ENCODE measurements at places on chromosomes 3 and 15.

GRCh38 chr3:197746801-197747237, 2.9 kb upstream of the FYTTD1 start:
- DNase-seq: no peak

GRCh38 chr3:179921500-179921899, 115.2 kb downstream of the PEX5L start:
- no peak for DNase-seq

- no peak for DNase-seq
These were observed 398.6 kb downstream of the PYDC2 start for GRCh38 chr3:191859531-191859930.

DNA sequence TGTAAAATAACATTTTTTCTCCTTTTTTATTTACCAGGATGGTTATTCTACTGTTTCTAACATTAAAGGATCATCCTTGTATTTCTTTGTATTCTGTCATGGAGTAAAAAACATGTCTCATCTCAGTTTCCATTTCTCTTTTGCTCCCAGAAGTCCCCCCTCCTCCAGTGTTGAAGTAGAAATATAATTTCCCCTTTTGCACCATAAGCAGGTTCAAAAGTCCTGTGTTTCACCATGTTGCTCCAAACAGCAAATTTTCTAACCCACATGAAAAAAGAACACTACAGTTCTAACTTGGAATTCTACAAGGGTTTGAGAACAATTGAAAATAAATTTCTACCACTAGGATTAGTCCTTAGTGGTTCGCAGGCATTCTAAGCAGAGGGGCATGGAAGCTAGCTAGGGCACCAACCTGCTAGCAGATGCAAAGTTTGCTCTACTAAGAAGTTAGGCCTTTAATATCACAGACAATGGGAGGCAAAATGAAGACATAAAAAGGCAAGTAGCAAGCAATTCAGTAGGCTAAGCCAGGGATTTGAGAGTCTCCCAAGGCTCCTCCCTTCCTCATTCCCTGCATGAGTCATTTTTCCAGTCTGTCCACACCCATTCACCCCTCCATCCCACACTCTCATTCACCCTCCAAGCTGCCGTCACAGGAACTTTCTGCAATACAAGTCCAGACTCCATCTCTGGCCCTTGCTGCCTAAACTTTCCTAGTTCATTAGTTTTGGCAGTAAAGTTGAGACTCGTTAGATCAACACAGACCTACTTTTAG, 2.3 kb upstream of the MBNL1 start:
- DNase-seq: peak; percentile 96

GRCh38 chr3:71438904-71439303, 144.6 kb downstream of the FOXP1 start:
- no peak for DNase-seq

DNA sequence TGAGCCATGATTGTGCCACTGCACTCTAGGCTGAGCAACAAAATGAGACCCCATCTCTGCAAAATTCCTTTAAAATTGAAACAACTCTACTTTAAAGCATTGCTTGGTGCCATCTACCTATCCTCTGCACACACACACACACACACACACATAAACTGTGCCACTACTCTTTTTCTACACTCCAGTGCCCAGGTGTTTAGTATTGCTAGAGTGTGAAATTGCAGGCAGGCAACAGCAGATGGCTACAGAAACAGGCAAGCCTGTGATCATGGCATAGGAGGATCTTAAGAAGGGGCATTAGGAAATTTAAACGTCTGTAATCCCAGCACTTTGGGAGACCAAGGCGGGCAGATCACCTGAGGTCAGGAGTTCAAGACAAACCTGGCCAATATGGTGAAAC, 39.0 kb downstream of the SIDT1 start:
- no peak for DNase-seq

GRCh38 chr15:56454836-56455235, 10.1 kb downstream of the MNS1 start:
- no peak for DNase-seq

- no peak for DNase-seq
These were observed 17.9 kb downstream of the KBTBD13 start for GRCh38 chr15:65094294-65094995.

DNA sequence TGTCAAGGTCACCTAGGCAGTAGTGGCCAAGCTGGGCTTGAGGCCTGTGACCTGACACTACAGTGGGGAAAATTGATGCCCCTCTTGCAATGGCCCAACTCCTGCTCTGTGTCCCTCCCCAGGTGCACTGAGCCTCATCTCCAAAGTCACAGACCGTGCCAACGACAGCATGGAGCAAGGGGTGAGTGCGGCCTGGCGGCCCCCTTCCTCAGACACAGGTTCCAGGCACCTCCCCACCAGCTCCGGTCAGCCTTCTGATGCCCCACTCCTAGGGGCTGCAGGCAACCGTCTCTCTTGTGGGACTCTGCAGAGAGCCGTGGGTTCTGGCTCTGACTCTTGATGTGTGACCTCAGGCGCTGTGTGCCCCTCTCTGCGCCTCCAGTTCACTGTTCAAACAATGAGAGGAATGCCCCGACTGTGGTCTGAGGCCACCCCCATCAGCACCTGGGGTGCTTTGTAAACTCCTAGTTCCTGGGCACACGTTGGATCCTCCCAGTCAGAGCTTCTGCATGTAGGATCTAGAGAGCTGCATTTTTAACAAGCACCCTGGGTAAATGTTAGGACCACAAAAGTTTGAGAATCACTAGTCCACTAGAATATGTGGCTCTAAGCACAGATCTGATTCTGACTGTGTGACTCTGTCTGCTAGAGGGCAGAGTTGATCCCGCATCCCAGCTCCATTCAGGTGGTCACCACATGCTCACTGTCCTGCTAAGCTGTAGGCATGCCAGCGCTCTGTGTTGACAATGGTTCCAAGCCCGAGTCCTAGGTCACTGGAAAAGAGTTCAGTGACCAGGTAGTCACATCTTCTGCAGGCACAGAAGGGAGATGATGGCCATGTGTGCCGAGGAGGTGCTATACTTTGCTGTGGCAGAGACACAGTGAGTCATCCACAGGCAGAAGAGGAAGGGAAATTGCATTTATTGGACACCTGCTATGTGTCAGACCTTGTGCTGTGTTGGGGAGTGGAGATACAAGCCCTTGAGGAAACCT, 46.2 kb upstream of the NR2C2 start:
- DNase-seq: no peak

DNA sequence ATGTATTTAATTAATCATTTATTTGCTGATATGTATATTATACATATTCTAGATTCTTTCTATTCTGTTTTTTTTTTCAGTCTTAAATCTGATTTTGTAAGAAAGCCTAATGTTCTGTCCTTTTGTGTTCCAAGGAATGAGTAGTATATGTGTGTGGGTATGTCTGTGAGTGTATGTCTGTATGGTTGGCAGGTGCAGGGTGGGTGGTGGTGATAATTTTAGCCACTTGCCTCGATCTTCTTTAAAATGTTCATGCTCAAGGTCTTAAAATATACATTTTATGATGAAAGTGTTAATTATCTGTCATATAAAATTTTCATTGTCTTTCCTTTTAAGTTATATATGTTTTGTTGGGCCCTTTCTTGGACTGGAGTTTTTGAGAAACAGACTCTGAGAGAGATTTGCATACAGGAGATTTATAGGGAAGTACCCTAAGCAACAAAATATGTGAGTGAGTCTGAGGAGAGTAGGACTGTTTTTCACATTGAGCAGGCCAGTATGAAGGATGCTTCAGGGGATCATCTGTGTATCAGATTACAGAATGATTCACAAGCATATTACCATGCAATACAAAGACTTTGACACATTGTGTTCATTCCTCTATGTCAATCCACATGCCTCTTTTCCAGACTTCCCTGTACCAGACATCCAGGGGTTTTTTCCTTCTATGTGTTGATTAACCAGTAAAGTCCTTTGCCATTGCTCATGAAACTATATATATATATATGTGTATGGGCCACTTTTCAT, 211.0 kb upstream of the DPPA4 start:
- peak; percentile 32 for DNase-seq

GRCh38 chr3:178238179-178238578, 298.1 kb upstream of the KCNMB2 start:
- no peak for DNase-seq

GRCh38 chr3:15804553-15805095, 6.8 kb upstream of the ANKRD28 start:
- no peak for DNase-seq

- no peak for DNase-seq
These were observed 226.1 kb downstream of the KCNMB2 start for GRCh38 chr3:178762385-178762784.

- no peak for DNase-seq
These were observed 12.3 kb upstream of the PDZRN3 start for GRCh38 chr3:73637042-73637441.

GRCh38 chr15:88894819-88895767, at the start of gene HAPLN3:
Gene HAPLN3 (minus strand): TSS chr15:88895544. CDS start chr15:88887298, 8,246 bp downstream.
- no peak for DNase-seq

- DNase-seq: peak; percentile 28
These were observed 85.6 kb downstream of the OSBPL10 start for GRCh38 chr3:31895471-31895870.
